ENCODE measurements at places on chromosomes 11 and 22.

- no peak for DNase-seq
Observed at GRCh38 chr22:17767233-17768065, 6.8 kb downstream of the BID start.

DNA sequence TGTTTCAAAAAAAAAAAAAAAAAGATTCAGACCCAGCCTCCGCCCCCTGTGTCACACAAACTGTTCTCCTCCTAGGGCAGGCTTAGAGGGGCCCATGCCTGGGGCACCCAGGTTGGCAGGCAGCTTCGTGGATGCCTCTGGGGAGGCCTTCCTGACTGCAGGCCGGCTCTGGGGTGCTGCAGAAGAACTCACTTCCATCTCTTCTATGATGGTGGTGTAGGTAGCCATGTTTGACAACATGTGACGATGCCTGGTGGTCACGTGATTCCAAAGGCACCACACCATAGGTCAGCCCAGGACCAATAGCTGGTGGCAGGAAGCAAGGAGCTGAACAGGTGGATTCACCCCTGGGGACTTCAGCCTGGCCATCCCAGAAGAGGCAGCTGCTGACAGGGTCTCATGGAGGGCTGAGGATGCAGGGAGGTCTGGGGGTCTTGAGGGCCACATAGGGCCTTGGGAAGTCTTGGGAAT, 24.1 kb upstream of the CELSR1 start:
- no peak for DNase-seq

DNA sequence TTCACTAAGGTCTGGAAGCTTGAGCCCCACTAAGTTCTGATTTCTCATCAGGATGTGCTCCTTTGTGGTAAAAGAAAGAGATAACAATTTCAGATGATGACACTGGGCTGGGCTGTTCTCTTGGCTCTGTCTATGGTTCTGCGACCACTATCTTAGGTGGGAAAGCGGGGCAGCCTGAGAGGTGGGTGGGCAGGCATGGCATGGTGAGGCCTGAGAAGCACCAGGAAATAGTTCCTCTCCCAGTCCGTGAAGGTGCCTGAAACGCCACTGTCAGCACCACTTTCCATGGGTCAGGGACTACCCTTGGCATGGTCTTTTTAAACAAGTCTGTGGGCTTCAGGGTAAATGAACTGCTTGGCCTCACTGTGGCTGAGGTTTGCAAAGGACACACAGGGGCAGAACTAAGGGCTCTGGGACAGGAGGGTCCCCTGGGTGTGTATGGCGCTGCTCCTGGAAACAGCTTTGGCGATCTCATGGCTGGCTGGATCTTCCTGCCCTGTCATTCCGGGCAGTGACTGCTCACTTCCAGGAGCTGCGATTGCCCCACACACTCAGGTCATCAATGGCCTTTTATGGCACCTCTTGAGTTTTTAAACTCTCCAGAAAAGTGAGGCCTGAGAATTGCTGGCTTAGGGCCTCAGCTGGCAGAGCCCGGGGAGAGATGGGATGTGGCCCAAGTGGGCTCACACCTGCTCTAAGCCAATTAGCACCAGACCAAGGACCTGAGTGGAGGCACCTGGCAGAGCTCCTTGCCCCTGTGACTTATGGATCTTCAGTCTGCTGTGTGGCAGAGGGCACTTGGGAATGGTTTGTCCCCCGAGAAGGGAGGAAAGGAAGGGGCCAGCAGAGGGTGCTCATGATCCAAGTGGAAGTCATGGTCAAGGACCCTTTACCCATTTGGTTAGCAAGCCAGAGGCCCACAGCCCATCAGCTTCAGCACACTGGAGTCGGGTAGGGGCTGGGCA, 55.6 kb upstream of the LYVE1 start:
- peak; percentile 58 for DNase-seq

GRCh38 chr22:22424210-22424800, 84.2 kb downstream of the ZNF280B start:
- no peak for DNase-seq

DNA sequence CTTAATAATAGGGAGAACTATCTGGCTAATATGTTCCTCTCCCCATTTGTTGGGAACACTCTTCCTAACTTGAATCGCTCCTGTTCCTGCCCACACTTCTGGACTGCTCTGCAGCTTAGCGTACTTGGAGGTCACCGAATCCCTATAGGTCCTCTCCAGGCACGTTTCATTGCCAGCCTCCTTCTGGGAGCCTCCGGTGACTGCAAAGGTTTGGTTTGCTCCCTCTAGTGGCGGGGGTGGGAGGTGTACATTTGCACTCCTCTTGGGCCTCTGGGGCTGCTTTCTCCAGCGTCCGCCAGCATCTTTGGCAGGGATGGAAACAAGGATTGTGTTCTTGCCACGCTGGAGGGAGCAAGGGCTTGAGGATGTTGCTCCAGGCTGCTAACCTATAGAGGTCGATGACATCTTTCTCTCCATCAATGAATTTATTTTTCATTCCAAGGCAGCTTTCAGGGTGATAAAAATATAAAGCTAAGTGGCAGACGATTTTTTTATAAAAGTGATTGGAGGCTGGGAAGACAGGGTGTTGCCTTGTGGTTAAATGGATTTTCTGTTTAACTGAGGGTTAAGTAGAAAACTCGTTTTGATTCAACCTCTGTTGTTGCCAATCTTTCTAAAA, 48.7 kb downstream of the TSPAN18 start:
- no peak for DNase-seq

GRCh38 chr11:79208126-79208525, 232.7 kb downstream of the TENM4 start:
- no peak for DNase-seq

DNA sequence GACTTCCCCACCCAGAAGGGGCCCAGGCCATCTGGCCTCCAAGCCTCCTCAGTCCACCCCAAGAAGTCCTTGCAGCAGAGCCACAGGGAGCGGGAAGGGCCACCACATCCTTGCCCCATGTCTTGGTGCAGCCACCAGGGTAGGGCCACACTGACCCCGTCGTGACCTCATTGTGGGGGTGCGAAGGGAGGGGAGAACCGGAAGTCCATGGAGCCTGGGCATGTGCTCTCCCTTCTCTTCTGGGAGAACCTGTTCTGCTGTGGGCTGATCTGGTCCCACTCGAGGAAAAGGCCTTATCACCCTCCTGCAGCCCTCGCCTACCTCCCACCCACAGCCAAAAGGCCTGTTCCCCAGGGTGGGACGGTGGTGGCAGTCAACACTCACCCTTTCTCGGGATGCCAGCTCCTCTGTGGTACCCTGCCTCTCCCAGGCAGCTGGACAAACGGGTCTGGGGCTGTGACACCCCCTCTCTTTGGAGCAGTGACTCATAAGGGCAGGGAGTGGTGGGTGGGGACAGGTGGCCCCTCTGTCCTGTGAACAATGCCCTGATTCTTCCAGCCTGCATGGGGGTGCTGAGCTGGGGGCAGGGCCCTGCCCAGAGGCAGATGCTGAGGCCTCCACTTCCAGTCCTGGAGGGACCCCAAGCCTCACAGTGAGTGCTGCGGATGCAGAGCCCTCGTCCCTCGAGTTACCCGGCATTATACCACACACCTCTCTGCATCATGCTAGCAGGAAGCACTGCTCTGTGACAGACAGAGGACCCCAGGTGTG, 14.6 kb upstream of the CTSD start:
- DNase-seq: no peak

DNA sequence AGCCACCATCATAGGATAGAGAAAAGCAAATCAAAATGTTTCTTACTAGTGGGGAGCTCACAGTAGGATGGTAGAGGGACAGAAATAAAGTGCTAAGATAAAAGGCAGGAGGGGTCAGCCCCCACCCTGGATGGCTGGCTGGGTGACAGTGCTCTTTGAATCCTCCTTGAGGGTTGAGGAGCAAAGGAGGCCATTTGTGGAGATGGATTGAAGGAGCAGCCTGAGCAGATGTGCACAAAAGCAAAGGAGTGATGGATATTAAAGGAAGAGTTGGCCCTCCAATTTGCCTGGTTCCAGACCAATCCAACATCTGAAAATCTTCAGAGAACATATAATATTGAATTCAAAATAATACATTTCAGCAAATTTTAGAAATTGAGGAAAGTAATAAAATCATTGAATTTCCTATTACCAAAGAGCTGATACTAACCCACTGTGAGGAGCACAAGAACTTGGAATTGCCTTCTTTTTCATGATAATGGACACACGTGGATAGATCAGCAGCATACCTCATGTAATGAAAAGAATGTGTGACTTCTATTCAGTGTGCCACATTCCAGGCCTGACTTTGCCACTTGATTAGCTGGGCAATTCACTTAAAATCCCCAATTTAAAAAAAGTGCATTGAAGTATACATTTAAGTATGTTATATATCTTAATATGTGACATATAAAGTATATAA, 287.0 kb downstream of the FAT3 start:
- peak; percentile 57 for DNase-seq

GRCh38 chr11:67640758-67641337, 1.3 kb upstream of the TBX10 start:
- DNase-seq: no peak

All from iPS DF 6.9 (cell line).